ENCODE measurements at places on chromosomes 11 and 22.

DNA sequence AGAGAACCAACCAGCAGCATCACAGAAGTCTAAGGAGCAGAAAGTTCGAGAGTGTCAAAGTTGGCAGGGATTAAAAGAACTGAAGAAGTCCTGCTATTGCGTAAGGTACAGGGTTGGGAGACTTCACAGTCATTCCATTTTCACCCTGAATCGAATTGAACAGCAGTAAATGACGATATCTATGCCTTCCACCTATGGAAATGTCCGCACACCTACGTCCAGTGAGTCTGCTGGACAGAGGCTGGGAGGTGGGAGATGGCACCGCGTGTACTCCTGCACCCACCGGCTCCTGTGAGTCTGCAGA is 116.7 kb downstream of the MICAL3 start:
- DNase-seq = no peak

GRCh38 chr11:74769055-74769707 is 20.5 kb downstream of the RNF169 start:
- no peak for DNase-seq

DNA sequence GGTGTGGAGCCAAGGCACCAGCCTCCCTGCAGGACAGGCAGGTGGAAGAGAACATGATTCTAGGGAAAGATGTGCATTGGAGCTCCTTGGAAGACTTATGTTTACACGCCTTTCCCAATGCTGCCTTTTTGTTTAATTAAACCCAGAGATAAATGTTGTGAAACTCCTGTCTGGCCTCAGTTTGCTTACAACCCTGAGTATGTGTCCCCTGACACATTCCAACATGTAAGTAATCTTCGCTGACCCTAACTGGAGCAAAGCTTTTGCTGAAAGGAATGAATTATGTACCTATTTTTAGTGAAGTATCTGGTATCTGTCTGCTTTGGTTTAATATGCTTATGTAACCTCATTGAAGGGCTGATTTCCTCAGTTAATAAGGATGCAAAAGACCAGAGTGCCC is 56.7 kb downstream of the APIP start:
- no peak for DNase-seq

DNA sequence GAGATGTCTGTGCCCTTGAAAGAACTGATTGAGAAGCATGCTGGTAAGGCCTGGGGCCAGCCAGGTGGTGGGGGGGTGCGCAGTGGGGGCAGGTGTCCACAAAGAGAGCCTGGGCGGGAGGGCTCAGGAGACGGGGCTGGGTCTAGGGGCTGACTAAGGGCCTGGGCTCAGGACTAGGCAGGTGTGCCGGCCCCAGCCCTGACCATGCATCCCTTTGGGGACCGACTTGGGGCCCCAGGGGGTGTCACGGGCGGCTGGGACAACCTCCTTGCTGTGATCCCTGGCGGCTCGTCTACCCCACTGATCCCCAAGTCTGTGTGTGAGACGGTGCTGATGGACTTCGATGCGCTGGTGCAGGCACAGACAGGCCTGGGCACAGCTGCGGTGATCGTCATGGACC is 4.4 kb downstream of the NDUFV1 start:
- DNase-seq = no peak

DNA sequence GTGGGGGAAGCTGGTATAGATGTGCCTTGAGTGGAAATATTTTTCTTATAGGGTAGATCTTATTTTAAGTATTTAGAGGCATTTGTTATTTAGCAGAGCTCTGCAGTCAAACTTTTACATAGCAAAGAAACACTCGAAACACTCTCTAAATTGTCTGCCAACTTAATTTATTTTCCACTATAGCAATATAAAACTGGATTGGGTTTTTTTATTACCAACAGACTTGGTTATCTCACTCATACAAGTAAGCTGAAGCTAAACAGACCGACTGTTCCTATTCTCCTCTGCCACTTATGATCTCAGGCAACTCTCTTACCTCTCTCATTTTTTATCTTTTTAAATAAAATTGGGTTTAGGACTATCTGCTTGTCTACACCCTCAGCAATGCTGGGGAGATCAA is 4.6 kb downstream of the RAB38 start:
- no peak for DNase-seq

DNA sequence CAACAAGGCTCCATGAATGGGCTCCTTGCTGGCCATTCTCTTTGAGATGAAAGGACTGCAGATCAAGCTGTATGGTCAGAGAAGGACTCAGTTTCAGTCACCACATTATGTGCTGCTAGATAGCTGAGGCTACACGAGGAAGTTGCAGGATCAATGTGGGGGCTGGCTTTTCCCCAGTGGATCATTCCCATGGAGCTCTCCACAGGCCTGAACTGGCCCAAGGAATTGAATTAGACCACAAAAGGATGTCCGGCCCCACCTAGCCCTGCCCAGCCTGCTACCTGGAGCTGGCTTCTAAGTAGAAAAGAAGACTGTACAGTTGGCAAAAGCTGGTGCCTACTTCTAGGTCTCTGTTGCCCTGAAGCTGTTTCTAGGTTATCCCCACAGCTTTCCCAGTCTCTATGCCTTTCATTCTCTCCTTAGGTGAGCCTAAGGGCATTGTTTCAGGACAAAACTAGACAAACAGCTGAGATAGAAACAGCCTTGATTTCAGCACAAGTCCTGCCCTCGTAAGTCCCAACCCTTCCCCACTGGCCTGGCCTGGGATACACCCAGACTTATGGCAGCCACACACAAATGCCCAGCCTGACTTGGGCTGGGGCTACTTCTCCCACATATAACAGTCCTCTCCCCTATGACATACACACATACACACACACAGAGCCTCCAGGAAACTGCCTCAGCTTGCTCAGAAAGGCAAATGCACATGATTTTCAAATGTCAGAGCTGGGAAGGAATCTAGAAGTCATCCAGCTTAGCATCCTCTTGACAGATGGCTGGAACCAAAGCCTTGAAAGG is 129.1 kb upstream of the NCAM1 start:
- no peak for DNase-seq

GRCh38 chr11:11740073-11740702 is 101.6 kb upstream of the USP47 start:
- no peak for DNase-seq

DNA sequence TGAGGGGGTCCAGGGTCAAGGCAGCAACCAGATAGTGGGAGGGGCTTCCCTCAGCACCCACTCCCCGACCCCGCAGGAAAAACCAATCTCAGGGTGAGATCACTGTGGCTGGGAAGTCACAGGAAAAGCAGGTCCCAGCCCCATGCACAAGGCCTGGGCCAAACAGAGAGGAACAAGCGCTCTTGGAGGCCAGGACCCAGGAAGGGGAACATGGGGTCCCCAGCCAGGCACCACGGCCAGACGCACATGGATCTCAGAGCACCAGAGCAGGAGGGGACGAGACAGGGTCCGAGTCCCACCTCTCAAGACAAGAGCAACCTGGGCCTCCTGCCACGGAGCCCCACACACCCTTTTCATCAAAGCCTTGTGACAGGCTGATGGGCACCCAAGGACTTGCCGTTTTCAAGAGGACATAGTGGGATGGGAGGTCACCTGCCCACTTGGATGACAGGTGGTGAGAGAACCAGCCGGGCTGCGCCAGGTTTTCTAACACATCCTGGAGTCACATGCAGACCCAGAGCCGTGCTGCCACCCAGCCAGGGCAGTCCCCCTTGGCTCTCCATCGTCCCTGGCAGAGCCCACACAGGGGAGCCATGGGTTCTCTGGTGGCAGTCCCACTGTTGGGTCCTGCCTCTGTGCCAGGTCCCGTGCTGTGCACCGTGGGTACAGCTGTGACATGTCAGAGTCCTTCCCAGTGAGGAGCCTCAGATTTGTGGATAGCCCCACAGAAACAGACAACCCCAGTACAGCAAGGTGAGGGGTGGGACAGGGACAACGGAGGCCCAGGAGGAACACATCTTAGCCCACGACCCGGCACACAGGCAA is 13.2 kb downstream of the POLR3H start:
- DNase-seq = no peak

- DNase-seq = no peak
Measured at GRCh38 chr11:71215425-71215965, 36.9 kb downstream of the SHANK2 start.

GRCh38 chr22:26658671-26659478 is 1.5 kb downstream of the MIAT start:
- peak; percentile 87 for DNase-seq

GRCh38 chr11:59957094-59957493 is 6.7 kb upstream of the OOSP4A start:
- DNase-seq = no peak

DNA sequence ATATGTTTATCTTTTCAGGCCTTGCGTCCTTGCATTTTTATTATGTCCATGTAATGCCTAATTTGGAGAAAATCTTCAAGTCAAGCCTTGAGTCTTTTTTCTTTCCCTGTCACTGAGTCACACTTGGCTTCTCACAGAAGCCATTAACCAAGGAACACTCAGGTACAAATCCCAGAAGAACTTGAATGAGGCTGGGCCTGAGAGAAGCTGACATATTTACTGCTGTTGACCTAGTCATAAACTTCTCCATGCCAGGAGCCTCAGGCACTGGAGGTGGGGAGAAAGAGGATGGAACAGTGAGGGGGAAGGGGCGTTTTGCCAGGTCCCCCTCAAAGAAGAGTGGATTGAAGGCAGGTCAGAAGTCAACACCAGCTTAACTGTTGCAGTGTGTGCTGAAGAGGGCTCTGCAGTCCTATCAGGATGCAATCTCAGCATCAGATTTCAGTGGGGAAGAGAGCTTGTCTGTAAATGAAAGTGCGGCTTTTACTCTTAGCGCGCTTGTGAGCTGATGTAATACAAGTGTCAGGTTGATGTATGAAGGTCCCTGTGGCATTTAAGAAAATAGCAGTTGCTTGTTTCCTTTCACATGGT is 526.0 kb downstream of the ETS1 start:
- DNase-seq = no peak

DNA sequence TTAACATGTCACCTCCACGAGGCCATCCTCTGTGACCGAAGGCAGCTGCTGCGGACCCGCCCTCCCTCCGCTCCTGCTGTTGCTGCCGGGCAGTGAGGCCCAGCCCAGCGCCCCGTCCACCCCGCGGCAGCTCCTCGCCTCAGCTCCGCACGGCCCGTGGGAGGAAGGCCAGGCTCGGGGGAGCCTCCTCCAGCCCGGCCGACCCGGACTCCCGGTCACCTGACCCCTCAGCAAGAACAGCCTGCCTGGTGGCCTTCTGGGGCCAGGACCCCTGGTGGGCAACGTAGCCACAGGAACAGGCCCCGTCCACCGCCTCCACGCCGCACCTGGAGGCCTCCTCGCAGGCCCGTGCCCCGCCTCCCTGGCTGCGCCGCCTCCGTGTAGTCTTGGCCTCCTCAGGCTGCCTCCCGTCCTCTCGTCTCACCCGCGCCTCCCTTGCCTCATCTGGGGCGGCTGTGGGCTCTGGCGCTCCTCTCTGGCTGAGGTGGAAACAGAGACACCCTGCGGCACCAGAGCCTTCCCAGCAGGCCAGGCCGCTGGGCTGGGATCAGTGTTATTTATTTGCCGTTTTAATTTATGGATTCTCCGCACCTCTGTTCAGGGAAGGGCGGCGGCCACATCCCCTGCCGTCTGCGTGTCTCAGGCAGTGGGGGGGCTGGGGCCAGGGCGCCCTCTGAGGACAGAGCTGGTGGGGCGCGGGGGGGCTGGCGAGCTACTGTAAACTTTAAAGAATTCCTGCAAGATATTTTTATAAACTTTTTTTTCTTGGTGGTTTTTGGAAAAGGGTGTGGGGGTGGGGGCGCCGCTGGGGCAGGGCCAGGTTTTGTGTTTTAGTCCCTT is 25.4 kb downstream of the MOB2 start:
- DNase-seq = no peak

DNA sequence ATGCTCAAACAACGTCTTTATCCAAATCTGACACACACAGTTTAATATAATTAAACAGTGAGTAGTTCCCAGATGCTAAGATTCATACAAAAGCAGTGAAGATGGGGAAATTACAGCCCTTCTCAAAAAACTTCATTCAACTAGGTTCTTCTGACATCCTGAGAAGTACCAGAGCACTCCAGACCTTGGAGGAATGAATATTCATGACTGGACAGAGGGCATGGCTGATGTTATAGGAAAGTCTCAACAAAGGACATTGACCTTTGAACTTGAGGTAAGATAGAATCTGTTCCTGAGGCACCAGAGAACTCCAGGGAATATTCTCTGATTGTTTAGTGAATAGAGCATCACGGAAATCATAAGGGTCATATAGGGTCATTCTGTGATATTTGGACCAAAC is 106.4 kb upstream of the SLC5A12 start:
- no peak for DNase-seq

DNA sequence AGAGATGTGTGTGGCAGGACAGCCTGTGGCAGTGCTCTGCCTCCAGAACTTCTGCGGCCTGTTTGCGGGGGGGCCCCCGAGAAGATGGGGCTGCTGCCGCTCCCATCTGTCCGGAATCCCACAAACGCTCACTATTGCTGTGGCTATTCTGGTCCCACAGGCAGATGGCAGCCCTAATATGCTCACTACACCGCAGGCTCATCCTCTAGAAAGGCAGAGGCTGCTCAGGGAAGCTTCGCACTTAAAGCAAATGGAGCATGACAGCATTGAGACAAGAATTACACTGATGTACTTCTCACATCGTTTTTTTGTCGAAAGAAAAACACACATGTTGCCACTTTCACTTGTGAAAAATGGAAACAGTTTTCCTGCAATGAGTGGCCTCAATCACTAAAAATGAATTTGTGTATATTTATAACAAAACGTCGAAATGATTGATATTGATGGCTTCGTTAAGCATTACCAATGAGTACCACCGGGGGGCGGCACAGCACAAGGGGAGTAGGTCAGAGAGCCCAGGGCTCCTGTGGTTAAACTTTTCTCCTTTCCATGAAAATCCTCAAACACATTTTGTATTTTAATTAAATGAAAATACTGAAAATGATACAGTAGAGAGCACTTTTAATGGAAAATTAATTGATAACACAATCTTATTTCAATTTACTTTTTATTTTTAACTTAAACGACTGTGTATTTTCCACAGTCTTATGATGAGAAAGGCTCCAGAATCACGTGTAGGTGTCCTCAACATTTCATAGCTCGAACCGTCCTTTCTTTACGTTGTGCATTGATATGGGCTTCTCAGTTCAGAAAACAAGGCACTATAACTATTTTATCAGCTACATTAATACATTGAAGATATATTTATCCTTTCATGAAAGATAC is 69.1 kb downstream of the CTTN start:
- peak; percentile 75 for DNase-seq

- DNase-seq = no peak
Measured at GRCh38 chr11:43582024-43582862, 98.3 kb upstream of the HSD17B12 start.

GRCh38 chr11:34960277-34960676 is 43.9 kb downstream of the PDHX start:
- DNase-seq = no peak

All from RPMI8226 (cell line).